ENCODE measurements at places on chromosomes 1 and 21.

DNA sequence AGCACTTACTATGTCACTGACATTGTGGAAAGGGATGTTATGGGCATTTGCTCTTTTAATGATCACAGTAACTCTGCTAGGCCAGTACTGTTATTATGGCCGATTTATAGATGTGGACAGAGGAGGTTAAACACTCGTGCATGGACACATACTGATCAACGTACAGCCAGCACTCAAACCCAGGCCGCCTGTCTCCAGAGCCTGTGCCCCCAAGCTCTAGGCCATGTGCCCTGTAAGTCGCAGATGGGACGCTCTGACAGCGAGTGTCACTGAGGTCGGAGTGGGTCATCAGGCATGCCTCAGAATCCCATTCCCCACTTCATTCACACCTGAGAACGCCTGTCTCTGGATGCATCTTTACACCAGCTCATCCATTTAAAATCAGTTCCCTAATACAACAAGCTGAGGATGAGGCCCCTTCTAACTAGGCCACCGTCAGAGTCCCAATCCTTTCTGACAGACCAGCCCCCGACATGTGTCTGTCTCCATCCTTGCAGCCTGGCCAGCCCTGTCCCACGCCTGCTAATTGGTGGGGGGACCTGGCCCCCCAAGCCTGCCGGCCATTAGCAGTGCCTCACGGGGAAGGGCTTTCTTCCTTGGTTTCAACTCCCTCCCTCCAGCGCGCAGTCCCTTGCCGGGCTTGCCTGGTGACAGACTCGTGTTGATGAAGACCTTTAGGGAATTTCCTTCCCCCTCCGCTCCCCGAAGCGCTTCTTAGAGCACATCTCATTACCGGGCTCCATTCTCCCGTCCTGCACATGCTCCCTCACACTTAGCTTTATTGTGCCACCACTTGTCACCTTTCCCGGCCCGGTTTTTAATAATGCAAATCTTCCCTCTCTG is 436.8 kb downstream of the KIF26B start:
- no peak for DNase-seq

- no peak for DNase-seq
These were observed 71.3 kb upstream of the DNAJC6 start for GRCh38 chr1:65238010-65238409.

- no peak for DNase-seq
These were observed 3.5 kb downstream of the PLCH2 start for GRCh38 chr1:2479618-2480017.

DNA sequence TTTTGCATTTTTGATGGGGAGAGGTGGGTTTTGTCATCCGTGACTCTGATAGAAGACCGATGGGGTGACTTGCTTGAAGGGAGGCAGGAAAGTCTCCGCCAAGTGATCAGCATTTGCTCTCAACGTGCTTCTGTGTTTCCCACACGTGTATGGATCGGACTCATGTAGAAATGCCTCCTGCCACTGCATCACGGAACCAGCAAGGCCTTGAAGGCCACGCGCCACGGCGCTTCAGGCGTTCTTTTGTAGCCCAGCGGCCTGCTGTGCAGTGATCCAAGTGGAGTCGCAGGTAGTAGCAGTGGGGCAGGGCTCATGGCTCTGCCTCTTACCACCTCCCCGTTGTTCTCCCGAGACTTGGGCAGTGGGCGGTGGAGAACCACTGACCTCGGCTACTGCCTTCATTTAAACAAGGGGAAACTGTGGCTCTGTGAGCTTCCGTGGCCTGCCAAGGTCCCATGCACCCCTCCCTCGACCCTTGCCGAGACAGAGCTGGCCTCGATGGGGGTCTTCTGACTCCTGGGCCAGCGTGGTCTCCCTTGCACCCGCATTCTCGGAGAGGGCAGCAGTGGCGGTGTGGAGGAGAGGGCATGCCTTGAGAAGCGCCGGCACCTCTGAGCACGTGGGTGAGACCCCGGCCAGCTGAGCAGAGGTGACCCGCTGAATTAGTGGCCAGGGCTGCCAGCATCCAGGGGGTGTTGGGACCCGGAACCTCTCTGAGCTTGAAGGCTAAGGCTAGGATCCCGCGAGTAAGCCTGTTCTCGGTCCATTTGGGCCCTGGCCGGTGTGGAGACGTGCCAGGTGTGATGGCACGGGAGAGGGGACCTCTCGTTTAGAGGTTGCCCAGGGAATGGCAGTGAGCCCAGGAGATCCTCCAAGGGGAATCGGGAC is 46.1 kb upstream of the ABCG1 start:
- no peak for DNase-seq

GRCh38 chr1:87024936-87025540 is 110.6 kb downstream of the HS2ST1 start:
- no peak for DNase-seq

DNA sequence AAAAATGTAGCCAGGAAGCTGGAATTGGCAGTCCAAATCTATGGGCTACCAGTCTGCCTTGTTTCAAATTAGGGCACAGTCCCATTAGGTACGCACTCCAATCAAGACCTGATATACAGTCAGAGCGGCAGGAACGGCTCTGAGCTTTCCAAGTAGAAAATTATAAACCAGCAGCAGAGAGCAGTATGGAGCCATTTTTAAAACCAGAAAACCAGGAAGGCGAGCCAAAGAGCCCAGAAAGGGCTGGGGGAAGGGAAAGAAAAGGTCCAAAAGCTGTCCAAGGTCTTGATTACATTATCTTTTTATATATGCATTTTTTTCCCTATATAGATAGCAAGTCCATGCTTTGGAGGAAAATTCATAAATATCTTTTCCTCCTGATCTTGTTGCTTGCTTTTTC is 719.0 kb downstream of the RWDD3 start:
- DNase-seq = no peak
